AG20443 (cell line): ENCODE measurements at places on chromosomes 5 and 9.

DNA sequence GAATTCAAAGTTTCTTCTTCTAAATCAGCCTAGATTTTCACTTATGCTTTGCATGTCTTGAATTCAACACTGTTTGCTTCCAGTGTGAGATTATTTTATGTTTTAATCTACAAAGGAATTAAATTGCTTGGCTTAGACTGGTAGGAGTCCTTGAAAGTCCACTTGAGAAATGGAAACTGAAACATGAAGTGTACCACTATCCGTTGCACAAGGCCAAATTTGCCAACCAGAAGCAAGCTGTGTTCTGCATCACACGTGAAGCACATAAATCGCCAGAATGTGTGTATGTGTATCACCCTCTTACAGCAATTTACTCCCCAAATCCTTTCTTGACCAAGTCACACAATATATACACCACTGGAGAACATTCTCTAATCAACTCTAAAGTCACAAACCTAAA, 10.3 kb downstream of the SEMA6A start:
- DNase-seq = no peak

GRCh38 chr9:15755660-15756059, 202.8 kb downstream of the CCDC171 start:
- DNase-seq = no peak

DNA sequence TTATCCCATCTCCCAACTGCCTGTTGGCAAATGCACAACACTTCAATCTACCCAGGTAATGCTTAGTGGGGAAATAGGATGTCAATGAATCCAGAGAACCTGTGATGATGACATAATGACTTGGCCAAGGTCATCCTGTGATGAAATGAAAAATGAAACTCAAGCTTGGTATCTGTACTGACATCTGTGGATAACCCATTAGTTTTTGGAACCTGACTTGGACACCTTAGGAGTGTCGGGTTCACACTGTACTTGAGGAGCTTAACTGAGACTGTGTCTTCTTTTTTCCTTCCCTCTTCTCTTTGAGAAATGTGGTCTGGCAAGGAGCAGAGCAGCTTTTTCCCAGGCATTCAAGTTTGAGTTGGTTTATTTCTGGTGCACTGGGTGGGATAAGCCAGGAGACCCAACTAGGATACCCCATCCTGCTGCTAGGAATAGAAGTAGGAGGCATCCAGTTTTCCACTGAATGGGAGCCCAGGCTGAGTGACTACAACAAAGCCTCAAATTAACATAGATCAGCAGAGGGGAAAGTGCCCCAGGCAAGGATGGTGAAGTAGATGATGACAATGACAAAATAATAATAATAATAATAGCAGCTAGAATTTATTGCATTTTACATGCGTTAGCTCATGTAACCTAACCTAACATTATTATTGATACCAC, 72.1 kb downstream of the ADRB2 start:
- DNase-seq = no peak

DNA sequence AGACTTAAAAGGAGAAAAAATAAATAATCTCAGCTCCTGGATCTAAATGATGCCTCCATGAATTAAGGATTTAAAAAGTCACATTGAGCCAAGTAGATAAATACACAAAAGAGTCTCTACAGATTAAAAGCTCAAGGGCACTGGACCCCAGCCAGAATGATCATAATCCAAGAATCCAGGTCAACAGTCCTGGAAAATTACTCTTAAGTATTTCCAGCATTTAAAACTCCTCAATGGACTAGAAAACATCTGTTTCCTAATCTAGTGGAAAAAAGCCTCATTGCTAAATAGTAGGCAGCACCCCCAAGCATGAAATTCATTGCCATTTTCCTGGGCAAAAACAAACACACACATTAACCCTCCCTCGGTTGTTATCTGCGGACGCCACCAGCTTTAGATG, 96.8 kb downstream of the FRMD3 start:
- no peak for DNase-seq

DNA sequence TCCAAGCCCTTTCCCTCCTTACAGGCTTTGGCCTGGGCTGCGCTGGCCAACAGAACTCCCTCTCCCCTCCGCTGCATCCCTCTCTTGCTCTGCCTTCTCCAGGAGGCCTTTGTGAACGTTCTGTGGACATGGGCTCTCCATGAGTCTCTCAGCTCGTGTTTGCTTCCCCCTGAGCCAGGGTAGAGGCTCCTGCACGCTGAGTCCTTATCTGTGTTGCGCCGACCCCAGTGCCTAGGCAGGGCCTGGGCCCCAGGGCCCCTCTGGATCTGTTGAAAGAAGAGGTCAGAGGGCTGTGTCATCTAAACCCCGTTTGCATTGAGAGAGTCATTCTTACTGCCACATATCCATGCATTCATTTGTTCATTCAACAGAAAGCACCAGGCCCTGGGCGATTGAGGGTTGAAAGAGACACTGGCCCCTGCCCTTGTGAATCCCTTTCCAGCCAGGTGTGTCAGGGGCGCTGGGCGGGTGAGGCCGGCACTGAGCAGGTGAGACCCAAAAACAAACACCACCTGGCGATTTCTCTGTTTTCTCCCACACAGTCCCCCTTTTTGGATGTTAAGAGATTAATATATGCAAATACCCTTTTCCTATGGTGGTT, 111.2 kb upstream of the IER5L start:
- DNase-seq = peak; percentile 7

DNA sequence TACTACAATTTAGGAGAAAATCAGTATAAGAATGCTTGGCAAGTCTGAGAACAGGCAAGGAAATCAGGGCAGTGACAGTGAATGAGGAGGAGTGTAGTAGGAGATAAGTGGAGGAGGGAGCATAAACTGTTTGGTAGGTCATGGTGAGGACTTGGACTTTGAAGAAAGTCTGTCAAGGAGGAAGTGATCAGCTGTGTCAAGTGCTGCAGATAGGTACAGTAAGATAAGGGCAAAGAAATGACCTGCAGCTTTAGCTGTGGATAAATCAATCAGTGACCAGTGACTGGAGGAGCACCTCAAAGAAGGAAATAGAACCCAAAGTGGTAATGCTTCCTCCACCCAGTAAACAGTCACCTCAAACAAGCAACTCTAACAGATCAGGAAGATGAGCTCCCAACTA, 106.3 kb downstream of the RAPGEF6 start:
- DNase-seq = no peak

GRCh38 chr5:39494107-39494510, 69.3 kb upstream of the DAB2 start:
- peak; percentile 58 for DNase-seq

GRCh38 chr5:170885256-170885655, 23.4 kb downstream of the RANBP17 start:
- peak; percentile 13 for DNase-seq

- DNase-seq = no peak
Measured at GRCh38 chr5:31884896-31885295, 246.0 kb downstream of the PDZD2 start.

- DNase-seq = no peak
Measured at GRCh38 chr9:19618816-19619215, 170.0 kb downstream of the SLC24A2 start.

- DNase-seq = no peak
Measured at GRCh38 chr9:1469996-1470395, 419.8 kb downstream of the DMRT2 start.

DNA sequence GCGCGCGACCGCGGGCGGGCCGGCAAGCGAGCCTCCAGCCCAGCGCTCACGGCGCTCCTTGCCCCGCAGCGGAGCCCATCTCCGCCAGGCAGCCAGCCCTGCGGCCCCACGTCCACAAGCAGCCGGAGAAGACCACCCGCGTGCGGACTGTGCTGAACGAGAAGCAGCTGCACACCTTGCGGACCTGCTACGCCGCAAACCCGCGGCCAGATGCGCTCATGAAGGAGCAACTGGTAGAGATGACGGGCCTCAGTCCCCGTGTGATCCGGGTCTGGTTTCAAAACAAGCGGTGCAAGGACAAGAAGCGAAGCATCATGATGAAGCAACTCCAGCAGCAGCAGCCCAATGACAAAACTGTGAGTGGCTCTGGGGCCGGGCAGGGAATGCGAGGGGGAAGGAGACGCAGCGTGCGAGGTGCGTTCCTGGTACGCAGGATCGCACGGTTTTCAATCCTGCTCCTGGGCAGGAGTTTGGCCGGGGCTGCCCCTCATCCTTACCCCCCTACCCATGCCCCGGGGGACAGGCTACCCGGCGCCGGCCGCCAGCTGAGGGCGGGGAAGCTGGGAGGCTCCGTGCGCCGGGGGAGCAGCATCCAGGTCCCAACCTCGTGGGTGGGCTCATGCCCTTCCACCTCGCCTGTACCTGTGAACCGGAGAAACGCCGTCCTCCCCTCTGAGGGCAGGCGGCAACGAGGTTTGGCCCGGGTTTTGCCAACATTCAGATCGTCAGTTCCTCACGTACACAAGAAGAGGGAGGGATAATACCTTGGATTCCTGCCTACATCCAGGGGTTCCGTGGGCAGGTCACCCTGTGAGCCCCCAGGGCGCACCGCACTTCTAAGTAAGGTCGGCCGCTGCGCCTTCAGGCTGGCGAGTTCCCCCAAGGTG, 6.6 kb downstream of the ISL1 start:
- DNase-seq = no peak

DNA sequence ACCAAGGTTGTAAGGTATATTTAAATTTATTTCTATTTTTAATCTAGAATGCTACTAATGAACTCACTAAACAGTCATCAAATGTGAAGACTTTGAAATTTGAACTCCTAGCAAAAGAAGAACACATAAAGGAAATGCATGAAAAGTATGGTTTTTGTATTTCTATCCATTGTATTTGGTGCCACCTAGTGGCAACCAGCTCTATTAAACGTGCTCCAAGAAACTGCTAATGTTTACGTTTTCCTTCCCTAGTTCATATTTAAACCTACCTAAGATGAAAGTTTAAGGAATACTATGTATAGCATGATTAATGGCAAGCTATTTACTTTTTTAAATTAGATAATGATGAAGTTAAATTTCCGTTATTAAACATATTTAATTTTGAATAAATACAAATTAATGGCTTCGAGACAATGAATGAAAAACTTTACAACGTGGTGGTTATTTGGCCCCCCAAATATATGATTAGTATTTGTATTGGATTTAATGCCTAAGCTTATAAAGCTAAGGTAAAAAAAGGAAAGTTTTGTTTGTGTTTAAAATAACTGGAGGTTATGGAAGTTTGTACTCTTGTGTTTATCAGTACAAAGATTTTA, 115.9 kb upstream of the SH3GL2 start:
- DNase-seq = peak; percentile 48

GRCh38 chr9:38025166-38025565, 43.9 kb downstream of the SHB start:
- no peak for DNase-seq

GRCh38 chr9:7139886-7140285, 382.1 kb downstream of the KDM4C start:
- DNase-seq = no peak

- DNase-seq = no peak
Measured at GRCh38 chr9:124361128-124361527, 54.1 kb downstream of the PSMB7 start.

GRCh38 chr5:166639151-166639550, 1652.3 kb upstream of the WWC1 start:
- no peak for DNase-seq

DNA sequence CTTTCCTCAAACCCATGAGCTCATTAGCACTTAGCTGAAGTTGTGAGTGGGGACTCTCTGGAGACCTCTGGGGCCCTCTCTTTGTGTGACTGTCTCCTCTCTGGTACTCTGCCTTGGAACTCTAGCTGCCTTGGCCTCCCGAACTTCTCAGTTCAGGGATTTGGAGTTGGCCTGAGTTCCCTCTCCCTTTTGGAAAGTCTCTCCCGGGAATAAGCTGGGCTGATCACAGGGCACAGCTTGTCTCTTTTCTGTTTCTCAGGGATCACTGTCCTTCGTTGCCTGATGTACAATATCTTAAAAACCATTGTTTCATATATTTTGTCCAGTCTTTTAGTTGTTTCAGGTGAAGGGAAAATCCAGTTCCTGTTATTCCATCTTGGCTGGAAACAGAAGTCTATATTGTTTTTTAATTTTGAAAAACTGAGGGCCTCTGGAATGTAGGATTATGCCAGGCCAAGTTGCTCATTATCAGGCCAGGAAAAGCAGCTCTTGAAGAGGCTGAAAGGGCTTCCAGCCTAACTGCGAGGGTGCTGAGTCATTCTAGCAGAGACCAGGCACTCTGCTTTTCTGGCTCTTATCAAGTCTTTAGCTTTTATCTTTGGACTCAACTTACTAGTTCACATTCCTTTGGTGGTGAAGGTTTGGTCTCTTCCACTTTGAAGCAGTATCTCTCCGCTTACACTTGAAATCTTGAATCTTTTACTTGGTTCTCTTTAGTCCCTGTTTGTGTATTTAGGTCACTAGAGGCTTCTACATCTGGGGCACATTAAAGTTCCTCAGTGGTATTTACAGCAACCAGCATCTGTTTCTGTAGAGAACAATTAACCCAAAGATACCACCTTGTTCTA, 8.4 kb upstream of the RGS3 start:
- DNase-seq = peak; percentile 82

DNA sequence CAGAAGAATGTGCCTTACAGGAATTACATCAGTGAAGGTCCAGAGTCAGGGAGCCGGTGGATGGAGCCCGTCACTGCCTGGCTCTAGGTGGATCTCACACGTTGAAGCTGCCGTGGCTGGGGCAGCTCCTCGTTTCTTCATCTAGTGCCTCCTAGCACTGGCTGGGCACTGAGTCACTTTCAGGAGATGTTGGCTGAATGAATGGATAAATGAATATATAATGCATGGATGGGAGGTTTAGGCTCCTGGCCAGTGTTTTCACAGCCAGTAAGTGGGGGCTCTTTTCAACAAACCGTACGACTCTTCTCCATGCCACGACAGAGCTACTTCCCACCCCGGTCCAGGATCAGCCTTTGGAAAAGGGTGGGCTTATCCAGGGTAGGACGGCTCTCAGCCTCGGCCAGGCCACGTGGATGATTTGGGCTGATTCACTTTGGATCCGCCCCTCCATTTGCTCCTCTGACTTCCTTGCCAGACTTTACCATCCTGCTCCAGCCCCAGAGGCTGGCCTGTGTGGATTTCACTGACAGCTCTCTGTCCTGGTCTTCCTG, 1.3 kb upstream of the SH3PXD2B start:
- peak; percentile 79 for DNase-seq

DNA sequence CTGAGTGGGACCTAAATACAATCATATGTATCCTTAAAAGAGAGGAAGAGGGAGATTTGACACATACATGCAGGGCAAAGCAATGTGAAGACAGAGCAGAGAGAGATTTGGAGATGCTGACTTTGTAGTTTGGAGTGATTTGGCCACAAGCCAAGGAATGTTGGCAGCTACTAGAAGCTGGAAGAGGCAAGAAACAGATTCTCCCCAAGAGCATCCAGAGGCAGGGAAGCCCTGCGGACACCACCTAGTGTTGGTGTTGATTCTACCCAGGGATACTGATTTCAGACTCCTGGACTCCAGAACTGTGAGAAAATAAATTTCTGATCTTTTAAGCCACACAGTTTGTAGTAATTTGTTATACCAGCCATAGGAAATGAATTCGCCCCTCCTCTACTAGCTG, 64.9 kb upstream of the OSMR start:
- DNase-seq = peak; percentile 35

- no peak for DNase-seq
Measured at GRCh38 chr5:179698935-179699615, at the start of gene CANX. Gene CANX (plus strand): TSS chr5:179698967. CDS start chr5:179705682, 6,715 bp downstream.

DNA sequence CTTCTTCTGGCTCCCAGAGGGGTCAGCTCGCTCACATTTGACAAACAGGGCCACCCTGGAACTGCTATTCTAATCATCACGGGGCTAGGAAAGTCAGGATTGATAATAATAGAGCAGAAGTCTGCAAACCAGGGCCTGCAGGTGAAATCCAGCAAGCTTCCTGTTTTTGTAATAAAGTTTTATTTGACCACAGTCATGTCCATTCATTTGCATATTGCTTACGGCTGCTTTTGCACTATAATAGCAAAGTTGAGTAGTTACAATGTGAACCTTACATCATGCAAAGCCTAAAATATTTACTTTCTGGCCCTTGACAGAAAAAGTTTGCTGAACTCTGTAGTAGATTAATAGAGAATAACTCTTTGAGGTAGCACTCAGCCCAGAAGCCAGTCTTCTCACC, 63.2 kb upstream of the CTXN3 start:
- no peak for DNase-seq
